ENCODE measurements at places on chromosomes 6 and 20.
A peak's percentile ranks its signal among the peaks of the same experiment; 100 is the strongest.

DNA sequence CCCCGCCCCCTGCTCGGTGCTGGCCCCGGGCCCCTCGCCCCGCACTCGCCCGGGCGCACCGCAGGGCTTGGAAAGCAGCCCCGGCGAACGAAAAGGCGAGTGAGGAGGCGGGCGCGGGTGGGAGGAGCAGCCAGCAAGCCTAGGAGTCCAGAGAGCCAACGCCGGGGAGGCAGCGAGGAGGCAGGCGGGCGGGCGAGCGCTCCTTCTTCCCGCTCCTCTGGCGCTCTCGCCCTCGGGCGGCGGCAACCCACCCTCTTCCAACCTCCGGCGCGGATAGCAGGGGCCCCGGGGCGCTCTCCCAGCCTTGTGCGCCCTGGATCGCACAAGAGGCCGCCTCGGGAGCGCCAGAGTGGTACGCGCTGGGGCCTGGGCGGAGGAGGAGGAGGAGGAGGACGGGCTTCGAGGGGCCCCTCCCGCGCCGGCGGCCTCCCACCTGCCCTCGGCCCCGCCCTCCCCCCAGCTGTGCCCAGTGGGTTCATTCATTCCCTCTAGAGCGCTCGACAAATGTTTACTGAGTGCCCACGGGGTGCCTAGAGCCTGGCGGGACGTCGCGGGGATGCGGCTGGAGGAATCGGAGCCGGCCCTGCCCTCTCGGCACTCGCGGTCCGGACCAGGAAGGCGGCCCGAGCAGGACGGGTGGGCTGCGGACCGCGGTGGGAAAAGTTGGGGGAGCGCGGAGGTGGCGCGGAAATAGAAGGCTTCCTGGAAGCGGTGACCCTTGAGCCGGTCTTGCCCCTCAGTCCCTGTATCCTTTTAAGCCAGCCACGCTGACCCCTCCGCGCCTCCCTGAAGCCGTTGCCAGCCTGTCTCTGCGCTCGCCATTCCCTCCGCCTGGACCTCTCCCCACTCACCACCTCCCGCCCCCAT is at the start of gene BMP7:
Gene BMP7, minus strand, starts transcription at position 351 of the 867 bp plus-strand sequence. CDS start 519 bp downstream, outside the sequence.
- DNase-seq = no peak

- no peak for DNase-seq
These were observed 17.6 kb upstream of the NUP153 start for GRCh38 chr6:17724341-17724740.

- no peak for DNase-seq
These were observed 21.2 kb upstream of the SLC22A2 start for GRCh38 chr6:160279850-160280249.

DNA sequence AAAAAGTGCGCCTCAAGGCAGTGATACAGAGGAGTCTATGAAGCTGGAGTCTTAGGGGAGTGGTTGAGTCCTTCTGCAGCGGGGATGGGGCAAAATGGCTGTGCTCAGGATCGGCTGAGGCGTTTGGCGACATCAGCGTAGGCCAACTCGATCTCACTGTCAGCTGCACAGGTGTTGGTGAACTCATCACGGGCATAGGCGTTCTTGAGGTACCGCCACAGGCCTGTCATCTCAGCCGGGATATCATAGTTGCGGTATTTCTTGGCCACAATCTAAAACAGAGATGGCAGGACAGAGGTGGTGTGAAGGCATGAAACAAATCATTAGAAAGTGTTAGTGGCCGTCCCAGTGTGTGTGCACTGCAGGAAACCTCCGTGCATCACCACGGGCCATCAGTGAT is 112.7 kb downstream of the CLIC5 start:
- DNase-seq = no peak

GRCh38 chr6:130537447-130537846 is 171.6 kb downstream of the TMEM200A start:
- no peak for DNase-seq

- DNase-seq = no peak
These were observed 208.5 kb upstream of the SSTR4 start for GRCh38 chr20:22826306-22827230.

GRCh38 chr6:122736616-122737015 is 42.9 kb upstream of the FABP7 start:
- DNase-seq = no peak

DNA sequence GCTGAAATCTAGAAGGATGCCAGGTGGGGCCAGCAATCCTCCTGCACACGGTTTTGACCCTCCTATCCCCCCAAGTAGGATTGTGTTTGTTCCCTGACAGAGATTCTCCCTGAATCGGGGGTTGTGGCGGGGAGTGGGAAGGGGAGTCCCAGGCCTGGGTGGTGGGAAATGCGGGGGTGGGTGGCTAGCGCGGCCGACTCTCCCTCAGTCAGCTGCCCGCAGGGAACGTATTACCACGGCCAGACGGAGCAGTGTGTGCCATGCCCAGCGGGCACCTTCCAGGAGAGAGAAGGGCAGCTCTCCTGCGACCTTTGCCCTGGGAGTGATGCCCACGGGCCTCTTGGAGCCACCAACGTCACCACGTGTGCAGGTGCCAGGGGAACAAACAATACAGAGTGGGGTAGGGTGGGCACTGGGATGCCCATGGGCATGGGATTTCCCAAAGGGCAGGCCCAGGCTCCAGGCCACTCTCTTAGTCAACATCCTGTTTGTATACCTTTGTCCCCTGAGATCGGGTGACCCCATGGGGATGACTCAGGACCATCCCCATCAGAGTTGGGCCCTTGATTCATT is 16.1 kb upstream of the ZNF76 start:
- DNase-seq = no peak

GRCh38 chr6:158506601-158507000 is 53.3 kb upstream of the TMEM181 start:
- DNase-seq = no peak

DNA sequence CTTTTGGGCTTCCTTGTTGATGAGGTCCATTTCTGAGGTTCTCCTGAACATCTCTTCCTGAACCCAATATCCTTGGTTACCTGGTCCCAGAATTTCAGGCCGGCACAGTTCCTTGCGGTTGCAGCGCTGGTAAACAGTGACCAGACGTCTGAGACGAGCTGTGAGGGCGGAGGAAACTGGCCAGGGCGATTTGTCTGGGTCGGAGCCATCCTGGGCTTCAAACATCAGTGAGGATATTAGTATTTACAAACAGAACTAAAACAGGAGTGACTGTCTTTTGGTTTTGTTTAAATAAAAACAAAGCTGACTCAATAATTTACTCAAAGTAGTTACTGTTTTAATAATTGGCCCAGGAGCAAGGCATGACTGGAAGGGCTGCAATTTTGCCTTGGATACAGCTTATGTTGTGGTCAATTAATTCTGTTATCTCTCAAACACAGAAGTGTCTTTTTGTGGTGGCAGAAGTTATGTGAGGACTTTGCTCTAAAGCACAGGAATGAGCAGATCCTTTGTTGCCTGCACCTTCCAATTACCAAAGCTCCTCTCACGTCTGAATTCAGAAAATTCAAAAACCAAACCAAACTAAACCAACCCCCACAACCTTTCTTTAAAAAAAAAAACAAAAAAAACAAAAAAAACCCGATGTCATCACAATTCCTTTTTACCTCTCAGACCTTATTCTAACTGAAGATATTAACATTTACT is 58.7 kb upstream of the EMILIN3 start:
- DNase-seq = no peak

DNA sequence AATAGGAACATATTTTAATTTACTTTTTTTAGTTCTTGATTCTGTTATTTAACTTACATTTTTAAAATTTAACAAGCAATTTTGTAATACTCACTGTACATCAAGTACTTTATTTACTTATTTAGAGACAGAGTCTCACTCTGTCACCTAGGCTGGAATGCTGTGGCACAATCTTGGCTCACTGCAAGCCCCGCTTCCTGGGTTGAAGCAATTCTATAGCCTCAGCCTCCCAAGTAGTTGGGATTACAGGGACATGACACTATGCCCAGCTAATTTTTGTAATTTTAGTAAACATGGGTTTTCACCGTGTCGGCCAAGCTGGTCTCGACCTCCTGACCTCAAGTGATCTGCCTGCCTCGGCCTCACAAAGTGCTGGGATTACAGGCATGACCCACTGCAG is 7.0 kb downstream of the BTN3A3 start:
- DNase-seq = no peak

GRCh38 chr6:131736811-131737210 is 26.0 kb upstream of the CTAGE9 start:
- no peak for DNase-seq

DNA sequence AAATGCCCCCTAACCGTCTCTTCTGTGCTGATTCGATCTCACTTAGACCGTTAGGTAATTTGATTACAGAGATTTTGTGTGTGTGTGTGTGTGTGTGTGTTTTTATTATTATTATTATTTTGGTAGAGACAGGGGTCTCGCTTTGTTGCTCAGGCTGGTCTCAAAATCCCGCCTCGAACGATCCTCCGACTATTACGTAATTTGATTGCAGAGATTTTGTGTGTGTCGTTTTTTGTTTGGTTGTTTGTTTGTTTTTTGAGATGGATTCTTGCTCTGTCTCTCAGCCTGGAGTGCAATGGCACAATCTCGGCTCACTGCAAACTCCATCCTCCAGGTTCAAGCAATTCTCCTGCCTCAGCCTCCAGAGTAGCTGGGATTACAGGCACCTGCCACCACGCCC is 28.3 kb downstream of the FOXF2 start:
- no peak for DNase-seq

DNA sequence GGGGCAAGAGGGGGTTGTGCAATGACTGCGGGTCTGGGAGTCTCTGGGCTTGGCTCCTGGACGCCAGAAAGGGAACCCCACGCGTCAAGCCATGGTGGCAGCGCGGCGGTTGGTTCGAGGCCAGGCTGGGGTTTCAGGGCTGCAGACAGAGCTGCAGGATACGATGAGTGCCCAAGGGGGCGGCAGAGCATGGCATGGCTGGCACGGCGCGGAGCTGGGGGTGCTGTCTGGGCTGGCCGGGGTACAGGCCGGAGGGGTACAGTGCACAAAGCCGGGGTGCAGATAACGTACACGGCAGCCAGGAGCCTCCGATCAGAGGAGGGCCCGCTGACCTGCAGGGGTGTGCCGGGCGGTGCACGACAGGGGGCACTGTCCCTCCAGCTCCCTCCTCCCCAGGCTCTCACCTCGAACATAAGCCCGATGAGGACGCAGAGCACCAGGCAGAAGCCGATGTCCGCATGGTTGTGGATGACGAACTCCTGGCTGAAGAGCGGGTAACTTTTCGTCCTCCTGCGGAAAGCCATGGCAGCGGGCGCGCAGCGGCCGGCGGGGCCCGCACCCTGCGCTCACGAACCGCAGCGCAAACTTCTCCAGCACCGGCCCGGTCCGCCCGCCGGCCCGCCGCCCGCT is 353 bp downstream of the TRAM2 start:
- peak; percentile 20 for DNase-seq

- DNase-seq = no peak
These were observed 161.8 kb downstream of the MTHFD1L start for GRCh38 chr6:151027295-151027747.

DNA sequence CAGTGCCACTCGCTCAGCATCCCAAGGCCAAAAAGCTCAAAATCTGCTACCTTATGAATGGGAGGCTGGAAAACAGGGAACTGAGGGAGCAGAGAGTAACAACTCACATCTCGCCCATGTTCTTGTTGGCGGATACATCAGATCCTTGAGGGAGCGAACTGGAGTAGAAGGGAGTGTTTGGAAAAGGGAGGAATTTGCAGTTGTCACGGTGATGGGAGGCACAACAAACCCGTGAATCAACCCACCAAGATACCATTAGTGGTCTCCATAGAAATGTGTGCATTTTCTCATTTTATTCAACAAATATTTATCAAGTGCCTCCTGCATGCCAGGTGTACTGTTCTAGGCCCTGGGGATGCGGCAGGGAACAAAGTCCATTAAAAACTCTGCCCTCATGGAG is 212.1 kb downstream of the EYA2 start:
- no peak for DNase-seq

GRCh38 chr20:34557936-34558319 is 590 bp upstream of the MAP1LC3A start:
- DNase-seq = no peak

GRCh38 chr6:155301867-155302266 is 12.4 kb downstream of the TFB1M start:
- no peak for DNase-seq

GRCh38 chr6:134117409-134117808 is 65.0 kb upstream of the SLC2A12 start:
- DNase-seq = no peak

GRCh38 chr6:15309611-15310283 is 63.9 kb downstream of the JARID2 start:
- DNase-seq = no peak

DNA sequence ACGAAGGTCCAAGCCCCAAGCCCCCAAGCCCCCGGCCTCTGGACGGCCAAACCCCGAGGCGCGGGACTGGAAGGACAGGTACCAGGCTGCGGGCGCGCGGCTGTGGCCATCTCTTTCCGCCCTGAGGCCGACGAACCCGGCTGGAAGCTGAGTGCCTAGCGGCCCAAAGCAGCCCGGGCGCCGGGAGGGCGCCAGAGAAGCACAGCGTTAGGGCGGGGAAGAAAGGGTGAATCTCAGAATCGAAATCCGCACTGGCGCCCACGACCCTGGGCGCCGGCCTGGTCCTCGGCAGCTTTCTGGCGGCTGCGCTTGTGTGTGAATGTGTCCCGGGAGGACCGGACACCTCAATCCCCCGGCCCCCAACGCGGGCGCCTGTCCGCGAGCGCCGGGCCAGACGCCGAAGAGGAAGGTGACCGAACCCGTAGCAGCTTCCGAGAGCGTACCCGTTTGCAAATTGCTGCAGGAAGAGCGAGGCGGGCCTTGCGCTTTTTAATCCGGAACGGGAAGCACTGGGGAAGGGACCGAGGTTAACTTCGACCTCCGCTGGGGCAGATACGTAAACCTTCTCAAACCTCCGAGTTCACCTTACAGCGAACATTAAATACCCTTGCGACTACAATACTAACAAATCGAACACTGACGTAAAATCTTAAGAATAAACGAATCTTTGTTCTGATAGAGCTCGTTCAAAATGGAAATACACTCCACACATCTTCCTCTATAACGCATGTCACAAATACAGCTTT is 2.9 kb downstream of the NRN1 start:
- no peak for DNase-seq

DNA sequence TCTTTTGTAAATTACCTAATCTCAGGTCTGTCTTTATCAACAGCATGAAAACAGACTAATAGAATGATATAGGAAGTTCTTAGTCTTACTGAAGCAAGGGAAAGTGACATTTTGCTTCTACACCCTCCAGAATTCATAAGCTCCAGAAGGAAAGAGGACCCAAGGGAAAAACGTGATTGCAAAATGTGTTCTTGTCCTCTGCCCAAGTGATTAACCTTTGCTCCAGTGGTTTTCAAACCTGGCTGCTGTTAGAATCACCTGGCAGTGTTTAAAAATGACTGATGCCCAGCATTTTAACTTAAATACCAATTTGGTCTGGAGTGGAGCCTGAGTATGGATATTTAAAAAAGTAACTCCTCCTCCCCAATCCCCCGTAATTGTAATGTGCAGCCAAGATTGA is 191.4 kb downstream of the SLC16A10 start:
- DNase-seq = no peak

GRCh38 chr6:89161326-89162046 is 15.6 kb downstream of the PM20D2 start:
- no peak for DNase-seq

- peak; percentile 33 for DNase-seq
These were observed 207.9 kb downstream of the ERMARD start for GRCh38 chr6:169959136-169960002.

Data from stimulated activated CD8-positive, alpha-beta memory T cell treated with anti-CD3 and anti-CD28 coated beads, Interleukin-4, amount 100 ng/mL, for 1 hour (primary cell).